ENCODE measurements at places on chromosomes 13 and 19.

DNA sequence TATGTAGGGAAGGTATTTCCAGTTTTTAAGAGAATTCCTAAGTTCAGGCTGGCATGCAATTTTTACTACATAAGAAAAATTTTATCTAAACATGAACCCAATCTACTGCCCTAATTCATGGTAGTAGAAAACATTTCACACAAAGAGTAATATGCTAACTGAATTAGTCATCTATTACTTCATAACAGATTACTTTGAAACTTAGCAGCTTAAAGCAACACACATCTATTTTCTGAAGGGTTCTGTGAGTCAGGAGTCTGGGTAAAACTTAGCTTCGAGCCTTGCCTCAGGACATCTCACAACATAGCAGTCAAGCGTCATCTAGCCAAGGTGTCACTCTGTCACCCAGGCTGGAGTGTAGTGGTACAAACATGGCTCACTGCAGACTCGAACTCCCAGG is 537.5 kb downstream of the DCT start:
- no peak for DNase-seq

GRCh38 chr13:99481366-99481765 is 19.9 kb upstream of the TM9SF2 start:
- DNase-seq = no peak

DNA sequence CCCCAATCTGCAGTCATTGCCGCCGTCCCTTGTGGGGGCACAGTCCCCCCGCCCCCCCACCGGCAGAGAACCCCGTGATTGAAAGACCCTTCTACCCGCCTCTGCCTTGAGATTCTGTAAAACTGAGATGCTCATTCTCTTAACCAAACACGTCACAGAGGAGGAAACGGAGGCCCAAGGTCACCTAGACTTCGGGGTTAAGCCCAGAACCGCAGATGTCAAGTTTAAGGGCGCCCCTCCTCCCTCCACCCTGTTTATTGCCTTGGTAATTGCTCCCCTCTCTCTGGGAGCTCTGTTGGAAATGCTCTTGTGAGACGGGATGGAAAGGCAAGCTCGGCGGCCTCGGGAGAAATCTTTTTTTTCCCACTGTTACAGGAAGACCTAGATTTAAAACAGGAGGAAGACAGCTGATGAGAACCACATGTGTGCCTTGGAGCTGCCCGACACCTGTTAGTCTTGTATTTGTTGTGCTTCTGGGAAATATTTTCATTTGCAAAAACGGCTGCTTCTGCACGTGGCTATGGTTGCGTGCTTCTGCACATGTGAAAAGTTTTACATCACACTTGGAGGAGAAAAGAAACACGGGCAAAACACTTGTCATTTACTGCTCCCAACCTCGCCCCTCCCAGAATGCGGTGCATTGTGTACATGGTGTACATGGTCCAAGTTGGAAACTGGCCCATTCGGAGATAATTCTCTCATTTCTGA is 1.1 kb upstream of the MED26 start:
- peak; percentile 35 for DNase-seq

DNA sequence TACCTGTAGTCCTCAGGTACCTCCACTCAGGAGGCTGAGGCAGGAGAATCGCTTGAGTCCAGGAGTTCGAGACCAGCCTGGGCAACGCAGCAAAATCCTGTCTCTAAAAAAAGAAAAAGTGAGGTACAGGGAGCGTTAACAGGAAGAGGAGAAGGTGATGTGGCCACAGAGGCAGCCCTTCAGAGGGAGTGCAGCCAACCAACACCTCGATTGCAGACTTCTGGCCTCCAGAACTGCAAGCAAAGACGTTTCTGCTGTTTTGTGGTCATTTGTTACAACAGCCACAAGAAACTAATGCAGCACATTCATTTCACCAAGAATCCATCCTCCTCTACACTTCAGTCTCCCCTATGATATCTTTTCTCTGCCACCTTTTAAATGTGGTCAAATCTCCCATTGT is 145.2 kb downstream of the USP12 start:
- peak; percentile 72 for DNase-seq

DNA sequence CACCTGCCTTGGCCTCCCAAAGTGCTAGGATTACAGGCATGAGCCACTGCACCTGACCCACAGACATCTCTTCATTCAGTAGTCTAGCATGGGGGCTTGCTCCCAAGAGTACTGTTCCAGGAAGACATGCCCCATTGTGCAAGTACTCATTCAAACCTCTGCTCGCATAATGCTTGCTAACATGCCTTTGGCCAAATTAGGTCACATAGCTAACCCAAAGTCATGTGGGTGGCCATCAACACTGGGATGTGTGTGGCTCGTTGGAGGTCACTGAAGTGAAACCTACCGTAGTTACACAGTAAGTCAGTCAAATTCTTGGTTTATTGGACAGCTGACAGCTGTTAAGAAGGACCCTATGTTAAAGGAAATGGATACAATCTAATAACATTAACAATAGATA is 20.3 kb downstream of the RFXAP start:
- no peak for DNase-seq

DNA sequence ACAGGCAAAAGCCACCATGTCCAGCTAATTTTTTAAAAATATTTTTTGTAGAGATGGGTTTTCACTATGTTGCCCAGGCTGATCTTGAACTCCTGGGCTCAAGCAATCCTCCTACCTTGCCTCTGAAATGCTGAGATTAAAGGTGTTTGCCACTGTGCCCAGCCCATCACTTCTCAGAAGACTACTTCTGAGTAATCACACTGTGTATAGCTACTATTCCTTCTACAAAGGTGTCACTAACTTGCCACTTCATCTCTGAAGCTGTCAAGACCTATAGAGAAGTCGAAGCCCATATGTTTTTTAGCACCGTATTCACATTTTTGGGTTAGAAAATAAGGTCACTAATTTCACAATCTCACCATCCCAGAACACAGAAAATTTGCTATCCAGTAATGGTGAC is 36.0 kb upstream of the FNDC3A start:
- DNase-seq = no peak

- no peak for DNase-seq
These were observed 4.8 kb upstream of the WDR18 start for GRCh38 chr19:979318-979741.

DNA sequence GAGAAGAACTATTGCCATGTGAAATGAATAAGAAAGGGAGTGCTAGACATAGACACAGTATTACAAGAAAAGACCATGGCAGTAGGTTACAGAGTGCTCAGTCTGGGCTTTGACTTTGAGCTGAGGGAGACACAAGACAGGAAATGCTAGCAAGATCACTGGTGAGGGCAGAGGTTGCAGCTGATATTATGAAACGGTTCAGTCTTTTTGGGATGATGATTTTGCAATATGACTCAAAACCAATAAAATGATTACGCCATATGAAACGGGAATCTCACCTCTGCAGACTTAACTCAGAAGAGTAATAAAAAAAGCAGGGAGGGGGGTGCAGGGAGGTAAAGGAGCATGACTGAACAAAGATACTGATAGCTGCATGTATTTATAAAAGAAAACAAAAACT is 123.1 kb downstream of the RBM26 start:
- peak; percentile 59 for DNase-seq

- DNase-seq = no peak
These were observed 2858.7 kb downstream of the PCDH9 start for GRCh38 chr13:64371461-64371860.

- no peak for DNase-seq
These were observed 2.4 kb upstream of the URI1 start for GRCh38 chr19:29939628-29940027.

GRCh38 chr19:47096721-47097120 is 16.9 kb downstream of the ZC3H4 start:
- no peak for DNase-seq

DNA sequence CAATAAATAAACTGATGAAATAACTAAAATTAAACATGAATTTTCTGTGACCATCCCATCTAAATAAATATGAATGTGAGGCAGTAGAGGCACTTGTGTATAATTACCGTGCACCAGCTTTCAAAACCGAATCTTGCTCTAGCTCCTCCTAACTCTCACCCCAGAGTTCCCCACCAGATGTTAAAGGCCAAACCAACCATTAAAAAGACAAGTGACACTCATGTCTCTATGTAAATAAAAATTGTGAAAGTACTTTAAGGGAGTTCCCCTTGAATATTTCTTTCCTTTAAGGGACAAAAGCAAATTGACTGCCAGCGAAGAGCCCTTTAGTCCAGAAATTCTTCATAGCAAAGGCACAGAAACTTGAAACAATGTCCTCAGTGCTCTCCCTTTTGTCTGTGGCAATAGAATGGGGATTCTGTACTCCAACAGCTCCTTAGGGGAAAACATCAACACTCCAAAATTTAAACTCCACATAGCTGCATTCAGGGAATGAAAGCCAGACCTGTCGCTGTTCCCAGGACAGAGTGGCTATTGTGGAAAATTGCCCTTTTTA is 101.7 kb upstream of the SOX21 start:
- no peak for DNase-seq

DNA sequence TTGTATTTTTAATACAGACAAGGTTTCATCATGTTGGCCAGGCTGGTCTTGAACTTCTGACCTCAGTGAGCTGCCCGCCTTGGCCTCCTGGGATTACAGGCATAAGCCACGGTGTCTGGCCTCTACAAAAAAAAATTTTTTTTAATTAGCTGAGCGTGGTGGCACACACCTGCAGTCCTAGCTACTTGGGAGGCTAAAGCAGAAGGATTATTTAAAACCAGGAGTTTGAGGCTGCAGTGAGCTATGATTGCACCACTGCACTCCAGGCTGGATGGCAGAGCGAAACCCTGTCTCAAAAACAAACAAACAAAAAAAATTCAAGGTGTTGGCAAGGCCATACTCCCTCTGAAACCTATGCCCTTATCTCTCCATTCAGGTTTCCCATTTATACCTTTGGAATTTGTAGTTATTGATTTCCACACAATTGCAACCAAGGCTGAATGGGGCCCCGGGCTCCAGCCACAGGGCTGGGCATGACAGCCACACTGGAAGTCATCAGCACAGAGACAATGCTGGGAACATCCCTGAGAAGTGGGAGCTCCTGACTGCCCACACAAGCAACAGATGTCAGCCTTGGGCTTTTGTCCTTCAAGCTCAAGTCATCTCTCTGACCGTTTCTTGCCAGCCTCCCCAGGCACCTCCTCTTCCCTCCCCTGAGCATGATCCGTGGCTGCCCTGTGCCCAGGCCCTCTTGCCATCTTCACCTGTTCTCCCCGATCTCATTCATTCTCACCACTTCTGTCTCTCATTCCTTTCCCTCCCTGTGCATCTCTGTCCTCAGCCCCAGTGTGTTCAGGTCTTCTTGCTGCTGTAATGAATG is 27.2 kb upstream of the CALM3 start:
- DNase-seq = no peak

- no peak for DNase-seq
These were observed 248.5 kb downstream of the SLITRK1 start for GRCh38 chr13:83633746-83634145.

DNA sequence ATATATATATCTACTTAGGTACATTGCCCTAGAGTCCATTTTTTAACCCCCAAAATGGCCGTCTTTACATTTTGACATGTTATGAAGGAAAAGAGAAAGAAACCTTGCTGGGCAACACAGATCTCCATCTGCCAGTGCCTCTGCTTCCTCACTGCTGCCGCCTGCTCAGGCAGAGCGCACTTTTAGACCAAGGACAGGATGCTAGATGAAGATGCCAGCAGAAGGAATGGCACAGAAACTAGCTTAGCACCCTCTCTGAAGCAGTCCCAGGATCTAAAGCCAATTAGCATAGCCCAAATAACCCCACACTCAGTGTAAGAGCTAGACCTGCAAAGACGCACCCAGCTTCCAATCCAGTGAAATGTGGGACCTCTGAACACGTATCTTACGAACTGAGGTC is 111.9 kb downstream of the RXFP2 start:
- no peak for DNase-seq

DNA sequence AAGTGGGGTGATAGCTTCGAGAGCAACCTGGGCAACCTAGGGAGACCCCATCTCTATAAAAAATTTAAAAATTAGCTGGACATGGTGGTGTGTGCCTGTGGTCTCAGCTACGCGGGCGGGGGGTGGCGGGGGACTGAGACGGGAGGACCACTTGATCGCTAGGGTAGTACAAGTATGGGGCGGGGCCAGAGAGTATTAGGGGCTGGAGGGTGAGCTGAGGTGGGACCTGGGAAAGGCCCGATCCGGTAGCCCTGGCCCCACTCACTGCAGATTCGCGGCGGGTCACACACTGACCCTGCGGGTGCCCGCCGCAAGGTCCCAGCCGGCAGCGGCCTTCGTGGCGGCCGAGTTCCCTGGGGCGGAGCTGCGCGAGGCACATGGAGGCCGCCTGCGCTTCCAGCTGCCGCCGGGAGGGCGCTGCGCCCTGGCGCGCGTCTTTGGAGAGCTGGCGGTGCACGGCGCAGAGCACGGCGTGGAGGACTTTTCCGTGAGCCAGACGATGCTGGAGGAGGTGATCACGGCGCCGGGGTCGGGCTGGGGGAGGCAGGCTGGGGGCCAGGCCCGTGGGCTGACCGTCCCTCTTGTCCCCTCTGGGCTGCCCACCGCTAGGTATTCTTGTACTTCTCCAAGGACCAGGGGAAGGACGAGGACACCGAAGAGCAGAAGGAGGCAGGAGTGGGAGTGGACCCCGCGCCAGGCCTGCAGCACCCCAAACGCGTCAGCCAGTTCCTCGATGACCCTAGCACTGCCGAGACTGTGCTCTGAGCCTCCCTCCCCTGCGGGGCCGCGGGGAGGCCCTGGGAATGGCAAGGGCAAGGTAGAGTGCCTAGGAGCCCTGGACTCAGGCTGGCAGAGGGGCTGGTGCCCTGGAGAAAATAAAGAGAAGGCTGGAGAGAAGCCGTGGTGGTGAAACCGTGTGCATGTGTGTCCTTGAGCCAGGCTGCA is 2.0 kb upstream of the ARHGAP45 start:
- peak; percentile 89 for DNase-seq
